ENCODE measurements at places on chromosomes 3 and 15.

DNA sequence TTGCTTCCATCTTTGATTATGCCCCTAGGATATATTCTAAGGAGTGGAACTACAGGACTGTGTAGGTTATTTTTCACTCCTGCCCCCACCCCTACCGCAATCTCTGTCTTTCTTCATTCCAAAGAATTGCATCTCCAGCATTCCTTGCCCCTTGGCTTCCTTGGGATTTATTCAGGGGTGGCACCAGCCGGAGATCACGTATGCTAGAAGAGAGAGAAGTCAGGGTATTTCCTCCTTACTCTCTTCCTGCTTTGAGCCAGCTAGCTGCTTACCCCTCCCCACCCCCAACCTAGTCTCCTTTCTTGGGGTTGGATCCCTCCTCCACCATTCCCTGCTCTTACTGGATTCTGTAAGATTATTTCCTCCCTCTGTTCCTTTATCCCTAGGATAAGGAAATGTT lies 35.0 kb upstream of the DENND4A start:
- no peak for DNase-seq

DNA sequence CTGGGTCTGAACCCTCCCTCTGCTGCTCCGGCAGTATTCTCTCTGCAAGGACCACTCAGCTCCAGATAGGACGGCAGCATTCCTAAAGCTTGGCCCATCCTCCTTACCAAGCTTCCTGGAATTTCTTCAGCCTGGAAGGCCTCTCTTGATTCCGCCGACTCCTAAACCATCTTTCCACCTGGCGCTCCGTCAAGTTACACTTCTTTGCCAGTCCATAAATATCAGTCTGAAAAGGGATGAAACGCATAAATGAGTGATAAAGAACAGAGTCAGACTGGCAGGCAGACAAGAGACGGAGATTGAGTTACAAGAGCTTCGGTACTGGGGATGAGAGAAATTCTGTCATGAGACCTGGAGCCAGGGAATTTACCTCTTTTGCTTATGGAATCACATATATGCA lies 44.3 kb downstream of the CERS3 start:
- DNase-seq: no peak

GRCh38 chr15:99735868-99736267 lies 2.6 kb upstream of the LYSMD4 start:
- DNase-seq: no peak

DNA sequence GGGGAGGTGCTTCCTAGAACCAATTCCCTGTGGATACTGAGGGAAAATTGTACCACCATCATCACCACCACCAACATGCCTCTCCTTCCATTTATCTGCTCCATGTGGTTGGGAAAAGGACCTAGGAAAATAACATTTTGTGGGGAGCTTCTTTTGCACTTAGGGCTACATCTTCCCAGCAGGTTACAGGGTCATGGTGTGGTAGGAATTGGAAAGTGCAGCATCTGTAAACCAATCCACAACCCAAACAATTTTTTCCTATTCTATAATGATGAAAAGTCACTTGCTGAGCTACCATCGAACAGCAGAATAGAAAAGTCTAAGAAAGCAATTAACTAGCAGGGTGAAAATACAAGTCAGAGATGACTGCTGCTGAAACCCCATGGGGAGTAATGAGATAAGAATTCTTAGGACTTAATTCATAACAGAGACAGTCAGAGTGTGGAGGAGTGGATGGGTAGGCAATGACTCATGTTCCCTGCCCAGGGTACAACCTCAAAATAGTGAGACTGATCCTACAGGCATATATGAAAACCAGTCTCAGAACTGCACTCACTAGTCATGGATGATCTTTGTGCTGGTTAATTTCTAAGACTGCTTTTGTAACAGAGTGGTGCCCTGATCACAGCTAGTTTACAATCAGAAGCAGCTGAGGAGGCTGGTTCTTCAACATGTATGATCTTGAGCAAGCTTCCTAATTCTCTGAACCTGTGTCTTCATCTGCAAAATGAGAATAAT lies 38.1 kb upstream of the LEKR1 start:
- DNase-seq: no peak

GRCh38 chr15:84697236-84697990 lies 18.5 kb downstream of the SEC11A start:
- DNase-seq: no peak

DNA sequence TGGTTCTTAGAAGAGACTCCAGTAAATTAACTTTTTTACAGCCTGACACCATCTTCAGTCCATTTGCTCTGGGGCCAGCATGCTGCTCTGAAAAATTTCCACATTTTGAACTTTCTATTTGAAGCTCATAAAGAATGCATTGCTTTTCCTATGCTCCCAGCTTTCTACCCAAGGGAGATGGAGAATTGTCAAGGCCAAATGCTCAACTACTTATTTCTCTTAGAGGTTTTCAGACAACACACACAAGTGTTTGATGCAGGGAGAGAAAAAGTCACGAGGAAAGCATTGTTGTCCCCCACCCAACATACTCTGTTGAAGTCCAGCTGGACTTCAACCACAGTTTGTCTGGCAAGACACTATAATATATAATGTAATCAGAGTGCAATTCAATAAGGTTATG lies 100.3 kb upstream of the CADPS start:
- no peak for DNase-seq

DNA sequence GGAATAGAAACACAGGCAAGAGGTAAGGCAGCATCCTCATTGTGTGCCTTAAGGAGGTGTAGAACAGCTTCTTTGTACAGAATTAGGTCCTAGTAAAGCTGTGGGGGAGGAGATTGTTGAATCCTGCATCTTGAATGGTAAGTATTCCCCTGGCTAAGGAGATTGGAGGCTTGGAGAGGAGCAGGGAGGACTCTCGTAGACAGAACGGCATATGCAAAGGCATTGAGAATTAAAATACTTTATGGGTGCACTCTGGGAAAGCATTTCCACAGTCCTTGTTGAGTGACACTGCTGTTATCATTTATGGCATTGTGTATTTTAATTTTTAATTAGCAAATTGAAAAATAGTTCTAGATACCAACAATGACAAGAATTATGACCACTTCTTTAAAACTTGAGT lies 66.5 kb upstream of the GPR149 start:
- no peak for DNase-seq

- no peak for DNase-seq
These were observed 54.5 kb downstream of the RNF13 start for GRCh38 chr3:149867563-149867962.

- no peak for DNase-seq
These were observed 6.2 kb downstream of the PLA2G4D start for GRCh38 chr15:42087926-42088800.

GRCh38 chr3:83928391-83928790 lies 1030.4 kb upstream of the CADM2 start:
- DNase-seq: no peak

DNA sequence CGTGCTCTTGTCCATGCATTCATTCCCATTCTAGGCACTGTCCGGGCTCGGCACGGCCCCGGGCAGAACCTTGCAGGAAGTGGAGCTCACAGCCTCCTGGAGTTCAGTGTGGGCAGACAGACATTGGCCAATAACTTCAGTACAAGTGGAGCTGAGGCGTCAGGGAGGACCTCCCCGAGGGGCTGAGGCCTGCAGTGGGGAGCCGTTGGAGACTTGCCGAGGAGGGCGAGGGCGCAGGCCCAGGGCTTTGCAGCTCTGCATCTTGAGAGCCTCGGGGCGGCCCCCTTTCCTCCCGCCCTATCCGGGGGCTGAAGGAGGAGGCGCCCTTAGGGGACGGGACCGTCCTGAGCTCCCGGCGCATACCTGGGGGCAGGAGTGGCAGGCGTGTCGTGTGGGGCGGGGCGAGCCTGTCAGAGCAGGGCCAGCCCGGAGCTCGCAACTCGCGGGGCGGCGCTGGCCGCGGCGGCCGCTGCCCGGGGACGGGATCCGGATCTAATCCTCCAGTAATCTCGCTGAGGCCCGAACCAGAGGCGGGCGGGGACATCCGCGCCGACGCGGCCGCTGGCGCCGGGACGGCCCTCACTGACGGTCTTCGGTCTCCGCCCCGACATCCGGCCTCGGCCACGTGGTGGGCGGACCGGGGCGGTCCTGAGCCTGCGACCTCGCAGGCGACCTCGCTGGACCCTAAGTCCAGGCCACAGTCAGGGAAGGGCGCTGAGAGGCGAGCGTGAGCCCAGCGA lies at the start of gene ACY1:
ACY1 (plus strand) TSS at position 698 of the 740 bp plus-strand sequence. CDS start 530 bp downstream, outside the sequence.
- DNase-seq: peak; percentile 76

DNA sequence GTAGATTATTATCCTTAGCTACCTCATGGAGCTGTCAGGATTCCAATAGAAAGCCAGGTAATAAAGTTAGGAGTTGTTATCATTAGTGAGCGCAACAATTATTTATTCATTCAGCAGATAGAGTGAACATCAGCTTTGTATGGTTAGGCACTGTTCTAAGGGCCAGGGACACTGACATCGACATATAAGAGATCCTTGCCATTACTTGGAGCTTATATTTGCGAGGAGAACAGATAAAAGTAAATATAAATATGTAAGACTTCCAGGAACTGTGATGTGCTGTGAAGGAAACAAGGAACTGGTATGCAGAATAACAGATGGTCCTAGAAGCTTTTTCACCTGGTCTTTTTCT lies 473 bp downstream of the LSM3 start:
- DNase-seq: no peak

DNA sequence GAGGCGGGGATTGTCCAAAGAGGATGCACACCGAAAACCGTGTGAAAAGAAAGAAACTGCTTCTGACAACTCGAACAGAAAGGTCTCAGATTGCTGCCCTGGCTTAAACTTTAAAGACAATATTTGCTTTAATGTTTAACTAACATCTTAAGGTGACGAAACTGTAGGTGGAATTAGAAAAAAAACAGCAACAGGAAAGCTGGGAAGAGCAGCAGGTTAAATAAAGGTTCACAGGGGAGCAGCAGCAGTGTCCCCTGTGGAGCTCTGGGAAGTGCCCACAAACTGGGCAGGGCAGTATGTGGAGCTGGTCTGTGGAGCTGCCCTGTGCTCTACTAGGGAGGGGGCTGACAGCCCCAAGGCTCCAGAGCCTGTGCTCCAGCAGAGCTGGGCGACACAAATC lies 25.4 kb downstream of the RUVBL1 start:
- DNase-seq: no peak

DNA sequence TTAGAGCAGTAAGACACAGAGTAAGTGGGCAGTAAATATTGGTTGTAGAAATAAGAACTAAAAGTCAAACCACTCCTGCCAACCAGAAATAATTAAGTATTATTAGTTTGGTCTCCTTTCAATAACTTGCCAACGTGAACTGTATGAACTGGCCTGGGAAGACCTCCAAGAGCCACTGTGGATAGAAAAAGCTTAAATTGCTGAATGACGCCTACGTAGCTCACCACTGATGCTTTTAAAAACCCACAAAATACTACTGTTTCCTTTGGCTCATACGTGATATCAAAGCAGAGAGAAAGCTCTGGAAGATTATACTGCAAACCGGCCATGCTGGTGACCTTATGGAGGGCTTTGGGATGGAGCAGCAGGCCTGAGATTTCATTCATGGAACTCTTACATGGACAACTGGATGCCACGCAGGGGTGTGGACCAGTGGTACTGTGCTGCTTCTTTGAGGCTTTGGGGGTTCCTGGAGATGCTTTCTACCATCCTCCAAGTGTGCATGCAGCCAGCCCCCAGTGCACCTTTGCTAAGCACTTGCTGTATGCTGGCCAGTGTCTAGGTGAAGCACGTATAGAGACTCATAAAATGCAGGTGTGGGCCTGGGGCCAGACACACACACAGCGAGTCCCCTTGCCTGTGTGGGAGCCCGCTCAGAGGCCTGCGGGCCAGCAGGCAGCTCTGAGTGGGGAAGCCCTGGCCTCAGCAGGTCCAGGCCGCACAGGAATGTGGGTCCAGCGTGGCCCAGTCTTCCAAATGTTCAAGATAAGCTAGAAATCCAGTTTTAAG lies 66.8 kb downstream of the ABTB1 start:
- no peak for DNase-seq

GRCh38 chr15:69551391-69552056 lies 98.9 kb downstream of the RPLP1 start:
- DNase-seq: no peak

GRCh38 chr3:10549617-10550230 lies 44.3 kb upstream of the ATP2B2 start:
- DNase-seq: no peak

DNA sequence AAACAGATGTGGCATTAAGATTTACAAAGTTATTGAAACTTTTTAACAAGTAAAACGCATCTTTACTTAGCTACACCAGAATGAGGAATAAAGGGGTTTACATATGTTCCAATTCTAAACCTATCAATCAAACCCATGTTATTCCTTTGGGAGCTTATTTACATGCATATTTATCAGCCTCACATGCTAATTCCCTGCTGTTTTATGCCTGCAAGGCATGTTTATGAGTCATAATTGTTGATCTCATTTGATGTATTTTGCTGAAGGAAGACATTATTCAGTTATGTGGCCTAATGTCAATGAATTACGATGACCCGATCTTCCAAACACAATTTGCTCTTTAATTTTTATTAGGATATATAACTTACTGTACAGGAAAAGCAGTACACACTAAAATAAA lies 272.9 kb downstream of the TBC1D5 start:
- DNase-seq: no peak

GRCh38 chr3:177084616-177085015 lies 112.7 kb downstream of the TBL1XR1 start:
- DNase-seq: no peak

GRCh38 chr3:10753964-10754363 lies 62.1 kb upstream of the SLC6A11 start:
- DNase-seq: no peak

- no peak for DNase-seq
These were observed 83.9 kb downstream of the RGMA start for GRCh38 chr15:93005133-93005532.

DNA sequence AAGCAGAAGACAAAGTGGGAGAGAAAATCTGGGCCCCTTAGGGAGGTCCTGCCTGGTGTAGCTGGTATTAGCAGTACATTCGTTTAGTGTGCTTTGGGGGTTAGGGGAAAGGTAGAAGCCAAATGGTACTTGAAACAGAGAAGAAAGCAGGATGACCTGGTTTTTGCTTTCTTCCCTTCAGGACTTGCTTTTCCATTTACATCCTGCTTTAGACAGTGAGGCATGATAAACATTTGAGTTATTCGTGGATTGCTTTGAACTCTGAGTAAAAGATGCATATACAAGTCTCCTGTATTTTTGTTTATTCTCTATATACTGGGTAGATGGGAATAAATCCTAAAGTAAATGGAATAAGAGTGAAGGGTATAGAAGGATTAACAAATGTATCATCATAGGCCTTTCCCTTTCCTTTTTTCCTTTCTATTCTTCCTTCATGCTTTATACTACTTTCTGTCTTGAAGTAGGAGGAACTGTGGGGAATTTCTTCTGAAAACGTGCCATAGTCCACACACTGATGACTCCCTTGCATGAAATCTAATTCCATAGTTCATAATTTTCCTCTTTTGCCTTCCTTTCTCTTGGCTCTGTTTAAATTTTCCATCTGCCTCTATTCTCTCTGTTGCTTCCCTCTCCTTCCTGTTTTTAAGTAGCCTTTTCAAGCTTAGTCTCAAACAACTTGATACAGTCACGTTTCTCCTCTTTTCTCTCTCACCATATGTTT lies 139.5 kb upstream of the RBMS3 start:
- DNase-seq: no peak

DNA sequence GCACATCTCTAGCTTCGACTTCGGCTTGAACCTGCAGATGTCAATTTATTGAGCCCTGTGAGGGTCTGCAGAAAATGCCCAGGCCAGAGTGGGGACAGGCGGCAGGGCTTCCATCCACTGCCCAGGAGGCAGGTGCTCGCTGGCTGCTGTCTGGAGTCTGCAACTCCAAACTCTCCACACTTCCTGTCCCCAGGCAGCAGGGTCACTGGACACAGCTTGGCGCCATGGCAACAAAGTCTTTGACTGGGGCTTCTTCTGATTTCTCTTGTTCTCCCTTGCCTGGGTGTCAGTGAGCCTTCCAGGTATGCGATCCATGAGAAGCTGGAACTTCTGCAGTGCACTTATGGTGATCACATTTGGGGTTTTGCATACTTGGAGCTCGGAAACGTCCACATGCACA lies 33.5 kb downstream of the SV2B start:
- no peak for DNase-seq

All from head of caudate nucleus (tissue), 42 donors.